ENCODE measurements at places on chromosomes 4 and X.

DNA sequence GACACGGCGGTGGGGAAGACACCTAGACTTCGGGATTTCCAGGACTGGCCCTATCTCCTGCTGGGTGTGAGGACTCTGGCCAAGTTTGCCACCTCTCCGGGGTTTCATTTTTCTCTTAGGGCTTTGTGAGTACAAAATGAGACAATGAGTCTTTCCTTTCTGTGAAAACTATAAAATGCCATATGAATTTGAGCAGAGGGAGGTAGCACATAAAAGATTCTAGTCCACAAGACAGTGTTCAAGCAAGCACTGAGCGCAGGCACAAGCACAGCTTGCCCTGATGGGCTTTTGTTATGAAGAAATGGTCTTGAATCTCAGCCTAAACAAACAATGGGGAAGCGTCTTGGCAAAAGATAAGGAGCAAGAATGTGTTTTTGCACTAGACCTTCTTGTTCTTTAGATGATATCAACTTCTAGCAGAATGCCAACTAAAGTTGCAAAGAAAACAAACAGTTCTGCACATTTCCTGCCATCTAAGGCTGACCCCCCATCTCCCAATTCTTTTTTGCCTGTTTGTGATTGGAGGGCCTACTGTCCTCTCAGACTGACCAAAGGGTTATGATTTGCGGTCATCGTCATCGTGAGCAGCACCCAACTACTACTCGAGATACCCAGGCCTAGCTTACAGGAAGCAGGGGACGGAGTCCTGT lies 73.0 kb upstream of the ZNF518B start:
- no peak for DNase-seq

DNA sequence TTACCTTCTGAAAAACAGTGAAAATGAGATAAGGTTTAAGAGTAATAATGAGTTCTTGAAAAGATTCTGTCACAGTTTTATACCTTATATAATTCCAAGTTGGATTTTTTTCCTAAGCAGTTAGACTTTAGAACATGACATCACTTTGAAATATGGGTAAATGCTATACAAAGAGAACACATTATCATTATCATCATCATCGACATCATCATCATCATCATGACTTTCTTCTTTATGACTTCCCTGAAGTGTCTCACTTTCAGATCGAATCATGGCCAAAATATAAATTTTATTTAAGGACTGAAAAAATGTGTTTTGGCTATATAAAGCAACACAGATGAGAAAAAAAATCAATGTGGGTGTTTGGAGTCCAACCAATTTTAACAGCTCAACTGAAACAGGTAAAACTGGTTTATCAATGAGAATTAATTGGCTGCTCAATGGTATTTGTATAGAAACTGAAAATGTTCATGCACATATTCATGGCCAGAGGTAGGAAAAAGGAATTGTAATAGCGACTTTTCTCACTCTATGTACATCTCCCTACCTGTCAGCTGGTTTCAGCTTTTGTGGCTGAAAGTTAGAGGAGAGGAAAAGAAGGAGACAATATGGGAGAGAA lies 243.1 kb upstream of the GPC4 start:
- no peak for DNase-seq

DNA sequence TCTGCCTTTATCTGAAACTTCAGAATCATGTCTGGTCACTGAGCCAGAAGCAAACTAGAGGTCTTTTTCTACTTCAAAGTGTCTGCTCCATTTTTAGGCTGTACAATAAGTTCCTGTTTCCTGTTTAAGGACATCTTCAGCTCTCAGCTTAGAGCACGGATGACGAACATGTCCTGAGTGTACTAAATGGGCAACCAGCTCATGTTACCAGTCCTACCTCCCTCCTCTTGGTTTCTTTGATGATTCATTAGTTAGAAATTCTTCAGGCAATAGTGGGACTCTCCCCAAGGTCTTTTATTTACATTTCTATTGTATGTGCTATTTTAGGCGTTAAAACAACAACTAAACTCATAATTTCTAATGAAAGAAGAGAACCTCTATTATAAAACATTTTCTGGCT lies 58.0 kb downstream of the ENPEP start:
- DNase-seq: no peak

DNA sequence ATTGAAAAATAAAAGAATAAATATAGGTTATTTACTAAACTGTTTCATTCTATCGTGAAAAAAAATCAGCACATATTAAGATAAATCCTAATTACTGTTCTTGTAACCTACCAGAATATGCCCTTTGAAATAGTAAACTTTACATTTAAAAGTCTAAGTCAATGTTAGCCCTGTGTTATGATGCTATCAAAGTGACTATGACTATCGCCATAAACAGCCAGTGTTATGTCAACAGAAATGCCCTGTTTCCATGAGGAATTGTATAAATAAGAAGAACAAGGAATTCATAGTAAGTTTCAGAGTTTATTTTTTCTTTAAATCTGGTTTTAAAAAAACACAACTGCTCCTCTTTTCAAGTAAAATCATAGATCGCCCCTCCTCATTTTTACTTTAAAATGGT lies 11.4 kb downstream of the NR3C2 start:
- DNase-seq: no peak

DNA sequence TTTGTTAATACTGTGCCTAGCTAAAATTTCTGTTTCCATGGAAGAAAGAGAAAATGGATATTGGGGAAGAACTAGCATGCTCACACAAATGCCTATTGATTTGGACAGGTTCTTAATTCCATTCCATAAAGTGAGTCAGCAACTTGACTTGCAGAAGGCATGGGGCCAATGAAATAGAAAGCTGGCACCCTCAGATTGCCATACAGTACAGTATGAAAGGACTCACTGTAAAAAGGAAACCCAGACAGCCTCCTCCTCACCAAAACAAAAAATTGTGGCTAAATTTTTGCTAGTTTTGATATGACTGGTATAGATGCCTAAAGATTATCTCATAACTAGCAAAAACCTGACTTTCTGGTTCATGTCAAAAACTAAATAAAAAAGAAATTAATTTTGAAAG lies 11.2 kb upstream of the TAB3 start:
- DNase-seq: no peak
